ENCODE measurements at places on chromosomes 2 and 18.

- no peak for DNase-seq
Measured at GRCh38 chr18:48705531-48705930, 166.7 kb downstream of the CTIF start.

DNA sequence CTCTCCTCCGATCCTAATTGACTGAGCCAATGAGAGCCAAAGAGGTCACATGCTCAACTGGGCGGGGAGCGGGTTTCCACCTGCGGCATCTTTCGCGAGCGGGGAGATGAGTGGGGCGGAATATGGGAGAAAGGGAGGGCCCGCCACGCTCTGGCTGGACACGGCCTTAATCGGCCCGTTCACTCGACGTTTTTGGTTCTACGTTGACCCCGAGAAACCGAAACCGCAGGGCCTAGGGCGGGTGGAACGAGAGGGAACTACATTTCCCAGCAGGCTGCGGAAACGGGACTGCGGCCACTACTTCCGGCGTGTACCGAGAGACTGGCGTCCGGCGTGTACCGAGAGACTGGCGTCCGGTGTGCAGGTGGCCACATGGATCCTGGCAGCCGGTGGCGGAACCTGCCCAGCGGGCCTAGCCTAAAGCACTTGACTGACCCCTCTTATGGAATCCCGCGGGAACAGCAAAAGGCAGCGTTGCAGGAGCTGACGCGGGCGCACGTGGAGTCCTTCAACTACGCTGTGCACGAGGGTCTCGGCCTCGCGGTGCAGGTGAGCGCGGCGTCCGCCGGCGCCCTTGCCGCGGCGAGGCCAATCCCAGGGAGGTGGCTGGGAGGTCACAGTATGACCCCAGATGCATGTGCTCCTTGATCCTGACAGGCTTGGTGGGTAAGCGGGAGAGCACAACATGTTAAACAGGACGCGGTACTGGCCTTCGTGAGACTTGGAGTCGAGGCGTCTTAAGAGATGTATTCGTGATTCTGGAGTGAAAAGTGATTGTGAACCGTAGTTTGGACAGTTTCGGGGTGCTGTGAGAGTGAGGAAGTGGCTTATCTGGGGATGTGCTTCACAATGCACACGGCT, at the start of gene POLR1B:
TSS of gene POLR1B (plus strand) at position 343 of the 861 bp plus-strand sequence. CDS start at position 373, 30 bp downstream.
- DNase-seq: peak; percentile 69

- DNase-seq: no peak
Measured at GRCh38 chr2:169073963-169074751, 4.8 kb downstream of the DHRS9 start.

- no peak for DNase-seq
Measured at GRCh38 chr18:34915046-34915445, 126.2 kb upstream of the MAPRE2 start.
